Skin of body (tissue), 3 donors: ENCODE measurements at places on chromosomes 5 and 9.

- DNase-seq = no peak
These were observed 209.8 kb upstream of the ELAVL2 start for GRCh38 chr9:24035816-24036215.

- DNase-seq = no peak
These were observed 13.5 kb upstream of the WDR38 start for GRCh38 chr9:124839612-124840299.

DNA sequence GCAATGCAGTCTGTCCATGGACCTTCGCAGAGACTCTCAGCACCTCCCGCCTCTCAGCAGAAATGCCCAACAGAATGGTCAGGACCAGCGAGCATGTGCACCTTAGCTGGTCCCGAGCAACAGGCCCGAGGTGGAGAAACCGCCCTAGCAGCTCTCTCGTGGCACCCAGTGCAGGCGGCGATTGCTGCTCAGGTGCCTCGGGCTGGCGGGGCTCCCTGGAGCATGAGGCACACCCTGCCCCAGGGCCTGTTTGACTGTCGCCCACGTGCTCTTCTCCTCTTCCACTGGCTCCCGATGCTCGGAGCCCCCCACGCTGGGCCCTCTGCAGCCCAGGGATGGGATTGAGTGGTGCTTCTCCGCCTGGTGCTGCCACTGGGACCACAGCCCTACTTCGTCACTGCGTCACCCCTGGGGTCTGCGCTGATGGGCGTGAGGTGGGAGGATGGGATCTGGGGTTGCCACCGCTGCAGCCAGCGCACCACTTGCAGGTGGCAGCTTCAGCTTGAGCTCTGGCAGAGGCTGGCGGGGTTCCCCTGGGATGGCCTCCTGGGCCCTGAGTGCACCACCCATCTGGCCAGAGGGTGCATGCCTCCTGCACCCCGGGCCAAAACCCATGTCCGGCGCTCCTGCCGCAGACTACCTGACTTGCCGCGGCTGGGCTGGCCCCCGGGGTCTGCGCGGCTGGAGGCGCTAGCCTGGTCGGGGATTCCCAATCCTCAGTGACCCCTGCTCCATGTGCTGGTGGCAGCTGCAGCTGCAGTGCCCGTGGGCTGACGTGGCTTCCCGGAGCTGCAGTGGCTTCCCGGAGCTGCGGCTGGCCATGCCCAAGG is 244.2 kb downstream of the FOXD4L6 start:
- DNase-seq = no peak

DNA sequence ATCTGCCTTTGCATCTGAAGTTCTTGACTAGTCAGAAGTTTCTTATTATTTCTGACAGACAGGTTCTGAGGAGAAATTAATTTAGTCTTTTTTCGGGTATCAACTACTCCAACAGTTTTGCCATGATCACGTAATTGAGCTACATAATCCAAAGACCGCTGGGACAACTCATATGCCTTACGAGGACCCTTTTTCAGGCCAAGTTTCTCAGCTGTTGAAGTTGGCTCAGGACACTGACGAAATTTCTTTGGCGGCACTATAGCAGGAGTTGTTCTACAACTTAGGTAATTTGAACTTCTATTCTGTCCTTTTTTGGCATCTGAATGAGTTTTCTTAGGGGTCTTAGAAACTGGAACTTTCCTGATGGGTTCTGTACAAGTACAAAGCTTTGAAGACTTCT is 27.2 kb downstream of the SETX start:
- no peak for DNase-seq

- no peak for DNase-seq
These were observed 283.3 kb upstream of the TUT7 start for GRCh38 chr9:86637515-86637914.

- DNase-seq = no peak
These were observed 218.1 kb upstream of the CD180 start for GRCh38 chr5:67414712-67415111.

GRCh38 chr5:173751266-173751600 is 134.8 kb upstream of the BOD1 start:
- DNase-seq = no peak

DNA sequence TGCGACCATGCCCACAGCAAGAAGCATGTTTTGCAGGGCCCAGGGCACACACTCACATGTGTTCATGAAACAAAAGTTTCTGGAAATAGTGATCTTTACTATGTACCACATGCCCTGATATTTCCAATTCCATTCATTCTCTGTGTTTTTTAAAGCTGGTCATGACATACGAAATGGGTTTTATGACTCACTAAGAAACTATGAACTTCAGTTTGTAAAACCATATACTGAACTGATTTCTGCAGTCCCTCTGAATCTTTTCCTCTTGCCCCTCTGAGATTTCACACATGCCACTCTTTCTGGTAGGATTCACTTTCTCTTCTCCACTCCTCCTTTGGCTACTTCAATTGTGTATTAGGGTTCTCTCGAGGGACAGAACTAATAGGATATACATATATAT is 416.1 kb upstream of the TRPC7 start:
- no peak for DNase-seq

DNA sequence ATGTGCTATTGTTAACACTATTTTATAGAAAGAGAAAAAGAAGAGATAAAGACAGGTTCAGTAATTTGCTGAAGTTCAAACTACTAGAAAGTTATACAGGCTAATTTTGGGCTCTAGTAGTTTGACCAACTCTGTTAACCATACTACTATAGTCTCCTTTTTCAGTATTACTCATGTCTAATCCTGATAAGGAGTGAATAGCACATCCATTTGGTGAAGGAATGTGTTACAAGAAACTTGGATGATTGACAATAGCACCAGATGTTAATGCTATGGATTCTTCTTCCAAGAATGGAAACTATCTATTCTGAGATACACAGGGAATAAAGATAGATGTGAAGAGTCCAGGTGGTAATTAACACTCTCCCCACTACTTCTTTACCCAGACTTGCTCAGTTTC is 677.3 kb downstream of the PRELID2 start:
- DNase-seq = peak; percentile 52

DNA sequence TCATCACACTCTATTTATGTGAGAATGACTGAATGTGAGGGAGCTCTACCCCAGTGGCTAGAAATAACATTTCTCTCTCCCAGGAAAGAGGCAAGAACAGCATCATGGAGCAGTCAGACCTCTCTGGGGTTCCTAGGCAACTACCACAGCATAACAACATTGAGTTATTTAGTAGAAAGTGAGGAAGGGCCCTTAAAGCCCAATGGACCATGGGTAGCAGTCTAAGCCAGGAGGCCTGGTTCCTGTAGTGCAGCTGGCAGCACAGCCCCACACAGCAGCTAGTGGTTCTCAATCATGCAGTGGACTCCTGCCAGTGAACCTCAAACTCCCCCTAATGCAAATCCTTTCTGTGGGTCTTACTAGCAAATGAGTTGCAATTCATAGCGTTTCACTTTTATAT is 55.3 kb downstream of the SPEF2 start:
- no peak for DNase-seq

DNA sequence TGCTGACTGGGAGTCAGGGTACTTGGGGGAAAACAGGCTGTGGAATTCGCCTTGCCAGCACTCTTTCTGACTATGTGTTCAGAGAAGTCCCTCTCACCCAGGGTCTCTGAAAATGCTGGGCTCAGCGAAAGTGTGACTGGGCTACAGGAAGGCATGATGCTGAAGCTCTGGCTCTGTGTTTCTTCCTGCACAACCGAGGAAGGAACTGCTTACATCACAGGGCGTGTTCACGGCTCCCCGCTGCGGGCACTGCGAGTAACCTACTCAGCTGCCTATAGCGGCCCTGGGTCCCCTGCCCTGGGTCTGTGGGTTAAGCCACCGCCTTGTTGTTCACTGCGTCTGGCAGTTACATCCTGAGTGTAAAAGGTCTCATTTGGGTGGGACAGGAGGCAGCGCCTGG is 222.4 kb upstream of the IRX4 start:
- DNase-seq = no peak

DNA sequence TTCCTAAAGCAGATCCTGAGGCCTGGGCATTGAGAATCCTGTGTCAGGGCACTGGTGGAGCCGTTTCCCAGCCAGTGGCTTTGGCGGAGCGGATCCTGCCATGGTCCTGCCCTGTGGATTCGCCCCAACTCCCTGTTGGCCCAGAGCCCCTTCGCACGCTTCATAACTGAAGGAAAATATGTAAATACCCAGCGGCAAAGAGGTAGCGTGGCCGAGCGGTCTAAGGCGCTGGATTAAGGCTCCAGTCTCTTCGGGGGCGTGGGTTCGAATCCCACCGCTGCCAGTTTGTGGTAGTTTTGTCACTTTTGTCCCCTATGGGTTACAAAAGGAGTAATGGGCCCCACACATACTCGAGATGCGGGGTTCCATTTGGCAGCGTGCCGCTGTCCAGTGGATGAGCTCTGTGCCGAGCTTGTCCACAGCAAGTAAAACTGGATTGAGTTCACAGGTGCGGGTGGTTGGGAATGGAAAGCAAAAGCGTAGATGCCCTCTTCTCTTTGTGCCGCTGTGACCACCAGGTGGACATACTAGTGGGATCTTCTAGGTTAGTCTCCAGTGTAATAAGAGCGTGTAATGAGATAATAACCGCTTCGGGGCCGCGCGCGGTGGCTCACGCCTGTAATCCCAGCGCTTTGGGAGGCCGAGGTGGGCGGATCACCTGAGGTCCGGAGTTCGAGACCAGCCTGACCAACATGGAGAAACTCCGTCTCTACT is 17.3 kb downstream of the TRIM7 start:
- DNase-seq = no peak

DNA sequence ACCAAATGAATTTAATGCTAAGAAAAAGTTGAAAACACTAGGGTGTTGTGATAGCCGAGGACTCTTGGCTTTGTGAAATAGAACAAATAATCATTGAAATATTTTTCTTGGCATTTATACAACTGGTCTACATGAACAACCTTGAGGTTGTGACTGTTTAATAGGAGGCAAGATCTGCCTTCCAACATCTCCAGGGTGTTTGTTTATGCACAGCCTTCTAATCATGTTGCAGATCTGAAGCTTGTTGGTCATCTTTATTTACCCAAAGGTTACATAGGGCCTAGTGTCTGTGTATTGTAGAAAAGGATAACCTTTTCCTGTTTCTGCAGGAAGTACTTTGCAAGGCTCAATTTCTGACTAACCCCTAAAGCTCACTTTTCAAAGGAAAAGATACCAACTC is 65.2 kb upstream of the RANBP3L start:
- no peak for DNase-seq

- no peak for DNase-seq
These were observed 19.0 kb downstream of the TMC1 start for GRCh38 chr9:72540348-72540873.

- DNase-seq = no peak
These were observed 13.4 kb downstream of the CFAP95 start for GRCh38 chr9:69834056-69834455.

- DNase-seq = no peak
These were observed 30.7 kb upstream of the LPCAT1 start for GRCh38 chr5:1554410-1554967.

- DNase-seq = no peak
These were observed 43.1 kb downstream of the SPTAN1 start for GRCh38 chr9:128595471-128595870.

- DNase-seq = no peak
These were observed 124.9 kb upstream of the ZNF608 start for GRCh38 chr5:124871303-124871702.

GRCh38 chr5:113000466-113000865 is 23.9 kb downstream of the DCP2 start:
- no peak for DNase-seq

- DNase-seq = peak; percentile 59
These were observed 43.5 kb downstream of the RUSC2 start for GRCh38 chr9:35533398-35533797.

- DNase-seq = no peak
These were observed 560.1 kb downstream of the PDE4D start for GRCh38 chr5:59333416-59333815.

- DNase-seq = no peak
These were observed 238.4 kb downstream of the TRPM3 start for GRCh38 chr9:70883056-70883455.

GRCh38 chr5:78361631-78361993 is 1.2 kb downstream of the SCAMP1 start:
- DNase-seq = no peak

- DNase-seq = no peak
These were observed 107.7 kb upstream of the GPR151 start for GRCh38 chr5:146623666-146624065.

- no peak for DNase-seq
These were observed 80.1 kb downstream of the DAP start for GRCh38 chr5:10680876-10681481.

GRCh38 chr9:129208207-129209032 is 30.4 kb upstream of the IER5L start:
- DNase-seq = no peak

DNA sequence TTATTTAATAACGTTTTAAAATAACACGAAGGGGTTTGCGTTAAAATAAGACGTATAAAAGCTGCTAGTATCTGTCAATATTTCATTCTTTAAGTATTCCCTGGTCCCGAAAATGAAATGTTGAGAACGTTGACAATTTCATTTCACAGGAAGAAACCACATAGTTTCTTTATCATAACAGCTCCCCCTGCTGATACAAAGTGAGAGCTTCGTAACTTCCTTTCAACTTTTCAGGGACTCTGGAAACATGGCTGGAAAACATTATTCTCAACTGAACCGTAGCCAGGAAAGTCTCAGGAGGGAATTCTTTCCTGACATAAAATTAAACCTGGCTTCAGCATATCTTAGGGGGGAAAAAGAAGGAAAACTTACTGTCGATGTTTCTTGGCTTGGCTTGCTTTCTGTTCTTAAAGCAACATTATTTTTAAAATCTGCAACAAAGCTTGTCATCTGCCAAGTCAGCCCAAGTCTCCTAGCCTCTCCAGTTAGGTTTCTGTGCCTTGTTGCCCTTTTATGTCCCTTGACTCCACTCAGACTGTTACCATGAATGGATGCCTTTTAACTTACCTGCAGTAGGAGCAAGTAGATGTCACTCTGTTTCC is 122.9 kb upstream of the DAB2 start:
- peak; percentile 96 for DNase-seq

DNA sequence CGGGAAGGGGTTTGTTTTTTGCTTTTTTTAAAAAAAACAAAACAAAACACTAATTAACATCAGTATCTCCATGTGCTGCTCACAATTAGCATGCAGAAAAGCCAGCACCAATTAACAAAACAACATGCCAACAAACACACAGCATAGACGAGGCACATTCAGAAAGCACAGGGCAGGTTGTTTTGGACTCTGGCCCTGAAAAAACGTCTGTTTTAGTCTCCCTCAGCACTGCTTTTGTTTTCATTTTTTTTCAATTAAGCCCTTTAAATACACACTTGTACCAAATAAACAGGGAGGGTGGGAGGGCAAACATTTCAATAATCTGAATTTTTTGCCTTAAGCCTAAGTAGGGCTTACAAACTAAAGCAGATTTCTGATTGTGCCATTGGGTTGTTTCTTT is 309.6 kb downstream of the DTWD2 start:
- DNase-seq = no peak
